ENCODE measurements at places on chromosomes 6 and 20. TPM values are rescaled to one million over a fixed set of nuclear protein-coding genes. Genes with fewer than 3 reads are reported as not detected.
A peak's percentile ranks its signal among the peaks of the same experiment; 100 is the strongest.

The TTLL9 gene
- total RNA-seq, result 1.5 TPM

The TCP11 gene
- total RNA-seq, result 0.06 TPM

The HAO1 gene
- total RNA-seq, result not detected

The PAK5 gene
- total RNA-seq, result 0.46 TPM

The WFDC2 gene
- total RNA-seq, result not detected

The ADGB gene
- not detected for total RNA-seq

The C20orf141 gene
- not detected for total RNA-seq

The LGSN gene
- not detected for total RNA-seq

The CNR1 gene
- 1.0 TPM for total RNA-seq

The ADGRB3 gene
- total RNA-seq, result under 0.01 TPM

- DNase-seq, result no peak
These were observed 13.3 kb upstream of the TREM2 start for GRCh38 chr6:41176189-41176588.

GRCh38 chr6:131222773-131223172 lies 87.5 kb downstream of the AKAP7 start:
- DNase-seq, result no peak

- DNase-seq, result no peak
These were observed 106.4 kb upstream of the TAB2 start for GRCh38 chr6:149211046-149211571.

GRCh38 chr6:52976591-52977035 lies 18.5 kb downstream of the GSTA4 start:
- no peak for DNase-seq

DNA sequence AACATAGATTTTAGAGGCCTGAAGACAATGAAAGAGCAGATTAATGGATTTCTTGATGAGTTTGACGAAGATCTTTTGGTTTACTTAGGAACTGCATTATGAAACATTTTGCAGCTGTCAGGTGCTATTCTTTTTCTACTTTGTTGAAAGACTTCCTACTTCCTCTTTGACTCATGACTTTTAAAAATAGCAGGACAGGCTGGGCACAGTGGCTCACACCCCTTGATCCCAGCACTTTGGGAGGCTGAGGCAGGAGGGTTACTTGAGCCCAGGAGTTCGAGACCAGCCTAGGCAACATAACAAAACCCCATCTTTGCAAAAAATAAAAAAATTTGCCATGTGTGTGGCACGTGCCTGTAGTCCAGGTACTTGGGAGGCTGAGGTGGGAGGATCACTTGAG lies 52.0 kb downstream of the ITCH start:
- DNase-seq, result no peak

DNA sequence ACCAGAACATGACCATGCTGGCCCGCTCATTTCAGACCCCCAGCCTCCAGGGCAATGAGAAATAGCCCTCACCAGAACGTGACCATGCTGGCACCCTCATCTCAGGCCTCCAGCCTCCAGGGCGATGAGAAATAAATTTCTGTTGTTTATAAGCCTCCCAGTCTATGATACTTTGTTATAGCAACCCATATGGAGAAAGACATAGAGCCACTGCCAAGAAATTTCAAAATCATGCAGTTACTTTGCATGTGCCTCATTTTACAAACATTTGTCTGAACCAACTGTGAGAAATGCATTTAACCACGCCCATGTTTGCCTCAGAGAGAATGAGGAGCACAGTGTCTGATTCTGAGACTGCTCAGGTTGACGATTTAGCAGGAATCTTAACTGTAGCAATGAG lies 15.5 kb downstream of the CYP39A1 start:
- DNase-seq, result peak; percentile 9

- peak; percentile 19 for DNase-seq
These were observed 55.5 kb downstream of the ATP9A start for GRCh38 chr20:51712501-51713212.

- no peak for DNase-seq
These were observed 144.4 kb upstream of the EXOC2 start for GRCh38 chr6:837380-837779.

DNA sequence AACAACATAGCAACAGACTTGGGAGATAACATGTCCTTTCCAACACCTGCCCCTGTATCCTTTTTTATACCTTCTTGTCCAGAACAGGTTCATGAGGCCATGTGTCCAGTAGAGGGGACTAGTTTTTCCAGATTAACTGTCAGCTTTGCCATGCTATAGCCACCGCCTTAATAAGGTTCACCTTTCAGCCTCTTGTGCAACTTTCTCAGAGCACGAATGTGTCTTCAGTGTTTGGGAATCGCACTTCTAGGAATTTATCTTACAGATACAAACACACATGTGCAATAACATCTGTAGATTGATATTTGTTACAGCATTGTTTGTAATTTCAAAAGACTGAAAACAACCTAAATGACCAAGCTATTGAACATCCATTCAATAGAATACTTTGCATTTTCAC lies 21.4 kb downstream of the NCR2 start:
- DNase-seq, result no peak

- DNase-seq, result no peak
These were observed 708.7 kb downstream of the UTRN start for GRCh38 chr6:144993870-144994269.

DNA sequence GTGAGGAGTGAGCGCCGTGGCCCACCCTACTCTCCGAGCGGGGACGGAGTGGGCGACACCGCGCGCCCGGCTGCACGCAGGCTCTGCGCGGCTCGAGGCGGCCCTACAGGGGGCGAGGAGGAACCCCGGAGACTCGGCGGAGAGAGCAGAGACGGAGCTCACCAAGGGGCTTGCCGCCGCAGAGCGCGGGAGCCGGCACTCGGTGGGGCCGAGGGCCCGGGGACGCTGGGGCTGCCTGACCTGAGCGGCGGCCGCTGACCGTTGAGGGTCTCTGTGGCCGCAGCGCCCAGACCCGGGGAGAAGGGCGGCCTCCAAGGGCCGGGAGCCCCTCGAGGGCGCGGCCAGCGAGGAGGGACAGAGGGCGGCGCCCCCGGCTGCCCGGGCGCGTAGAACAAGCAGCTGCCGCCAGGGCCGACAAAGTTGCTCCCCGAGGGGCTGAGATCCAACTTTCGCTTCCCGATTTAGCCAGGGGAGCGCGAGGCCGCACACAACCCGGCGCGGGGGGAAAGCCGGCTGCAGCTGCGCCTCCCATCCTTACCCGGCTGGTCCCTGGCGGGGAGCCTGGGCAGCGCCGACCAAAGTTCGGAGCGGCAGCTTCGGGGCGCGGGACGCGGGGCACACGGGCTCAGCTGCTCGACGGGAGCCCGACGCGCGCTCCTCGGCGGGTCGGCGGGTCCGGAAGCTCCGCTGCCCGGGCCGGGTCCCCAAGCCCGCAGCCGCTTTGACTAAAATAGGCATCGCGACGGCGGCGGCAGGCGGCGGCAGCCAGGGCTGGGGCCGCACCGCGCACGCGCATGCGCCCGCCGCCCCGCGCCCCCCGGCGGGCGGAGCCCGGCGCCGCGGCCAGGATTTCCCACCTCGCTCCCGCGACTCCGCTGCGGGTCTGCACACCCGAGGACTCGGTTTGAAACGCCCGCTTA lies 43.1 kb downstream of the POPDC3 start:
- DNase-seq, result peak; percentile 75

GRCh38 chr20:42005211-42005610 lies 387.0 kb upstream of the CHD6 start:
- no peak for DNase-seq

DNA sequence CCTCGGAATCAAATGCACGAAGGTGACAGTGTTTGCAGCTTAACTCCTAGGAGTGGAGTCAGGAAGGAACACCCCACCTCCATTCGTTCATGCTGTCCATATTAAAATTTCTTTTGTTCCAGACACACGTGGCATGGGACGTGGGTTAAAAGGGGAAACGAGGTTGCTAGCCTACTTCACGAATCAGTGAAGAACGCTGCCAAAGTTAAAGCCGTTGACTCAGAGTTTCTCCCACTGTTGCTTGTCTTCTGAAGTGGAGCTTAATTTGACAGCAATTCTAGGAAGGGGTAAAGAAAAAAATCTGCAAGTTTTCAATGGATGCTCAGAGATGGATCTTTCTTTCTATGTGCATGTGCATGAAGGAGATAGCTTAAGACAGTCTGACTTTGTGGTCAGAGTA lies 499.1 kb downstream of the CD83 start:
- no peak for DNase-seq

GRCh38 chr6:159688266-159688905 lies 4.7 kb downstream of the SOD2 start:
- no peak for DNase-seq

GRCh38 chr20:41391587-41392001 lies 25.0 kb upstream of the EMILIN3 start:
- DNase-seq, result no peak

DNA sequence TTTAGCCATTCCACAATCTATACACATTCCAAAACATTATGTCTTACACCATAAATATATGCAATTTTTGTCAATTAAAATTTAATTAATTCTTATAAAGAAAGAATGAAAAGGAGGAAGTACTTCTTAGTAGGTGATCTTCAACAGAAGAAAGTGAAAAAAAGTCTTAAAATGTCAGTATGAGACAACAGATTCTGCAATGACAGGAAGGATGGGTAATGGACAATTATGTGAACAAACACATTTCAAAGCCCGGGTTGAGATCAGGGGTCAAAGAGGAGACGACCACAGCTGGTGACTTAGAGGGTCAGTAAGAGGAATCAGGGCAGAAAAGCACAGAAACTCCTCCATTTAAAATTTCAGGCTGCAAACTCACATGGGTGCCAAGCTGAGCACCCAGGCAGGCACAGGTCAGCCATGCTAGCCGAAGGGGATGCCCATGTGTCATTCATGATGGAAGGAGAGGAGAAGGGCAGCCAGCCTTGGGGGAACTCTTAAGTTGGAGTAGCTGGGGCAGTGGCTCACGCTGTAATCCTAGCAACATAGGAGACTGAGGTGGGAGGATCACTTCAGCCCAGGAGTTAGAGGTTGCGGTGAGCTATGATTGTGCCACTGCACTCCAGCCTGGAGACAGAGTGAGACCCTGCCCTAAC lies 11.0 kb downstream of the VSX1 start:
- no peak for DNase-seq

GRCh38 chr20:25042531-25043498 lies 15.1 kb downstream of the ACSS1 start:
- no peak for DNase-seq

- no peak for DNase-seq
These were observed 198.8 kb upstream of the NOX3 start for GRCh38 chr6:155654474-155654873.

DNA sequence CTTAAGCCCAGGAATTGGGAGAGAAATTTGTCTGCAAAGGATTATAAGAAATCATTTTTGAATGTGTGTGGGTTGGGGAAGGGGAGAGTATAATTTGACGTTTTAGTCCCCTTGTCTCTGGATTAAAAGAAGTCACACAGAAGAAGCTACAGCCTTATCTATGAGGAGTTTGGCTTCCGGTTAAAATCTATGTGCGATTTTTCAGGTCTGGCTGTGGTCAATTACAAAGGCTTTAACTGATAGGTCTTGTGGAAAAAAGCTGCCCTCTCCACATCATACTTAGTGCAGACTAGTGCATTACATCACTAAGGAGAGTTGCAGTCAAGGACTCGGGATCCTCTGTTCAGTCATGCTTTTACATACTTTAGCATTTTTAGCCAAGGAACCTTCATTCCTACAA lies 80.3 kb upstream of the HTR1B start:
- DNase-seq, result no peak

GRCh38 chr6:31586008-31586407 lies at the start of gene LST1:
LST1 (plus strand) TSS chr6:31586277; CDS start chr6:31587300, 1,023 bp downstream.
- no peak for DNase-seq
